ENCODE measurements at places on chromosomes 7 and 10.

DNA sequence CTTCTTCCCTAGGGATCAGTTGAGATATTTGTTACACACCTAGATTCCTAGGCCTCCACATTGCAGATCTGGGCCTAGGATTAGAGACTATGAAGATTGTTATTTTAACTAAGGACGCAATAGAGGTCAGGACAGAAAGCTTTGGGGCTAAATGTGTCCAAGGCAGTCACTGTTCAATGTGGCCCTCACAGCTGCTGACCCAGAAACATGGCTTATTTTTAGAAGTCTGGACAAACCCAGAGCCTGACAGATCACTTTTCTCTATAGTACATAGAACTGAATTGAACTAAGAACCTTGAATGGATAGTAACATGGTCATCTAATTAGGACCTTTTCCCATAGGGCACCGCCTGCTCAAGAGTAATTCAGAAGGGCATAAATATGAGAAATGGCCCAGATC lies 146.6 kb upstream of the AUTS2 start:
- DNase-seq = no peak

DNA sequence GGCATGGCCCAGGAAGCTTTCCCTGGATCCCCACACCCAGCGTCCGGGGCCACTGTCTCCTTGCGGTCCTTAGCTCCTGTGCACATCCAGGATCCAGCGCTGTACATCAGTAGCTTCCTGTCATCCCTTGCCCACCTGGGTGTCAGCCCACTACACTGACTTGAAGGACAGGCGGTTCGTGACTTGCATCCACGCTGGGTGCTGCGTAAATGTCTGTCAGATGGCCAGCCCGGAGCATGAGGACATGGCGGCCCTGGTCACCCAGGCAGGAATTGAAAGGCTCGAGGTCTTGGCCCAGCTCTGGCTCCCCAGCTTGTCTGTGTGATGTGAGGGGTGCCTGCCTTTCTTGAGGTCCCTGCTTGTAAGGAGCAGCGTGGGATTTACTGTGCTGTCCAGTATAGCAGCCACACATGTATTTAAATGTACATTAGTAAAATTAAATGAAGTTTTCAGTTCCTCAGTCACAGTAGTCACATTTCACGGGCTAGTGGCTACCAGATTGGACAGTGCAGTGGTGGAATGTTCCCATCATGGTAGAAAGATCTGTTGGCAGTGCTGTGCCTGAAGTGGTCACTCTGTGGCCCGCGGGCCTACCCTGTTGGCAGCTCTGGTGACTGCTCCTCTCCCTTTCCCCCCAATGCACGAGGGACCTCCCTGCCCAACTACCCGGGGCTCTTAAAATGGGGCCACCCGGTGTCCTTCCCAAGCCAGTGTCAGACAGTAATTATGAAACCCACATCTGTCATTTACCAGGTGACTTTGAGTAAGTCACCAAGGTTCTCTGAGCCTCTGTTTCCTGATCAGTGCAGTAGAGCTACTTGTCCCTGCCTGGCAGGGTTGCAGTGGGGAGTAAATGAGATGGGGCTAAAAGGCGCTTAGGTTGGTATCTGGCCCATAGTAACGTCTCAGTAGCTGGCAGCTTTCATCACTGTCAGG lies 97.8 kb upstream of the PPIF start:
- no peak for DNase-seq

- no peak for DNase-seq
Measured at GRCh38 chr7:68334216-68334615, 1264.1 kb upstream of the AUTS2 start.

DNA sequence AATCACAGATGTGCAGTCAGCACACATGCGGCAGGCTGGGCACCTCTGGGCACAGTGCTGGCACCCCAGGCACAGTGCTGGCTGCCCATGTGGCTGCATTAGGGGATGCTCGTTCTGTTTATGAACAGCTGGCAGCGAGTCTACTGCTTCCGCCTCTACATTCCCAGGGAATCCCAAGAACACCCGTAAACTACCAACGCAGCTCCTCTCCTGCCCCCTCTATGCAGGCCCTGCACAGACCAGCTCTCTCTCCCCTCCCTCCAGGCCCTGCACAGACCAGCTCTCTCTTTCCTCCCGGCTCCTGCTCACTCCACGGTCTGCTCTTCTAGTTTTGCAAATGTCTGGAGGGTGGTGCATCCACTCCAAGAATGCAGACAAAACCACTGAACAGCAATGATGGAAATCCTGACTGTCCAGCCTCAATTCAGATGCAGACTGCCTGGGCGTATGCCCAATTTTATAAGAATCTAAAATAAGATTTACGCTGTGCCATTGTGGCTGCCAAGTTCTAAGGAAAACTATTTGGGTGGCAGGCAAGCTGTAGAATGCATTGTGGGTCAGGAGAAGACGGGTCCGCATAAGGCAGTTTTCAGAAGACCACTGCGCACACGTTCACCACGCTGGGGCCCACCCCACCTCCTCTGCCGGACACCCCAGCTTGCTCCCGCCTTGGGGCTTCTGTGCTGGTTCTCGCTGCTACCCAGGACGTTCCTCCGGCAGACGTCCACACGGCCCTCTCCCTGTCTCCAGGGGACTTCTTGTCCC lies 234.6 kb downstream of the ZMYND11 start:
- DNase-seq = no peak

DNA sequence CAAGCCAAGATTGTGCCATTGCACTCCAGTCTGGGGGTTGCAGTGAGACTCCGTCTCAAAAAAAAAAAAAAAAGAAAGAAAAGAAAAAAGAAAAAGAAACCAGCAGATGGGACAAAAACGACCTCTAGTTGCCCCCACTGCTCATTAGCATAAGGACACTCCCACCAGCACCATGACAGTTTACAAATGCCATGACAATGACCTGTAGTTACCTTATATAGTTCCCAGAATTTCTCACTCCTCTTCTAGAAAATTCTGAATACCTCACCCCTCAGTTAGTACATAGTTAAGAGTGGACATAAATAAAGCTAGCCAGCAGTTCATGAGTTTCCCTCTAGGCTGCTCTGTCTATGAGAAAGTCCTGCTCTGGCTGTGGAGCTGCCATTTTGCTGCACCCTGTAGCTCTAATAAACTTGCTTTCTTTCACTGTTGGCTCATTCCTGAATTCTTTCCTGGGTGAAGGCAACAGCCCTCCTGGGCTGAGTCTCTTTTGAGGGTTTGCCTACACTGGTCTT lies 276.8 kb upstream of the AKR1E2 start:
- no peak for DNase-seq

DNA sequence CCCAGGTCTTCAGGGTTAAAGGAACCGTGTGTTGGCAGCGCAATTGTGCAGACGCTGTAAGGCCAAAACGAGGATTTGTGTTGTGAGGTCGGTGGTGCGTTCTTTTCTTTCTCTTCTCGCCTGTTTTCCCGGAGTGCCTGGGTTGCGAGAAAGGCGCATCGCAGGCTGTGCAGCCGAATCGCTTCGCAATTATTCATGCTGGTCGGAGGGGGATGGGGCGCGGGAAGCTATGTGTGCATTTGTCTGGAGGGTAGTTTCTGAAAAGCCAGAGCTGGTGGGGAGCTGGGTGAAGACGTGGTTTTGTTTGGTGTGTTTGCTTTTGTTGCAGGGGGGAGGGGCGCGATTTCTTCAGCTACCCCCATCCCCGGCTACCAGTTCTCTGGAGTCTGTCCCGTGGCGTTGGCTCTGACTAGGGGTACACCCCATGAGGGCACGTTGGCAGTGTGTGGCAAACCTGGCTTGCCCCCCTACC lies 2.1 kb downstream of the MXI1 start:
- peak; percentile 39 for DNase-seq

DNA sequence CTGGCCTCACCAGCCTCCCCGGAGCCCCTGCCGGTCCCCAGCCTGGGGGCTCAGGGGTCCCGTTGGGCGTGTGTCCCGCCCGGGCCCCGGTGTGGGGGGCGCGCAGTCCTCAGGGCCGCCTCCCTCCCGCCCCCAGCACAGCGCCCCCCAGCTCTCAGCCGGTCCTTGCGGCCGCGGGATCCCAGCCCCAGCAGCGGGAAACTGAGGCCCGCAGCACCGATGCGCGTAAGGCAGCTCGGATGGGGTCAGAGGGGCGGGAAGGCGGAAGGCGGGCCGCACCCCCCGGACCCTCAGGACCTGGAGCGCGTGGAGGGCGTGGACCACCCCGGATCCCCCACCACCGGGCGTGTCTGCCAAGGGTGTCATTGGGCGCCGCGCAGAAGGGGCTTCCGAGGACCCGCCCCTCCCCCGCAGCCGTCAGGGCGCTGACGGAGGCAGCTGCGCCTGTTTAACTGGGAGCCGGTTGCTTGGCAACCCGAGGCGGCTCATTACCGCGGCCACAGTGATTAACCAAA lies 14.9 kb downstream of the UNCX start:
- DNase-seq = no peak

DNA sequence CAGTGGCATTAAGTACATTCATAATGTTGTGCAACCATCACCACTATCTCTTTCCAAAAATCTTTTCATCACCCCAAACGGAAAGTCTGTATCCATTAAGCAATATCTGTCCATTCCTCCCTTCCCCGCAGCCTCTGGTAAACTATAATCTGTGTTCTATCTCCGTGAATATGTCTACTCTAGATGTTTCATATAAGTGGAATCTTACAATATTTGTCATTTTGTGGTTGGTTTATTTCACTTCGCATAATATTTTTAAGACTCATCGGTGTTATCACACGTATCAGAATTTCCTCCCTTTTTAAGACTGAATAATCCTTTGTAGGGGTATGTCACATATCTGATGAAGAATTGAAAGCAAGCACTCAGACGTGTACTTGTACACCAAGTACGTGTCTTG lies 86.0 kb upstream of the FGFR2 start:
- DNase-seq = no peak

DNA sequence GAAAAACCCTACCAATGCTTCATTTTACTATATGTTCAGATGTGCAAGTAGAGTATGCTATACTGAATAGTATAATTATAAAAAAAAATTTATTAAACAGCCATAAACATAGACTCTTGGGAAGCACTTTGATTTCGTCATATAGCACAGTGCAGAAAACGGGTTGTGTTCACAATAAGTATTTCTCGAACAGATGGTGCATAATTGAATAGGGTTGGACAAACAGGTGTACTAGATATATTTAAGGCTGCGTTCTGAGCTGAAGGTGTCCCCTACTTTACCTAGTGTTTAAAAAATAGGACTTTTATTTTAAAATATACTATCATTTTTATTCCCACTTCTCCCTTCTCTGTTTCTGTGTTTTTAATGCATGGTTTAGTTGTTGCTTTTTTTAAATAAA lies 841.5 kb downstream of the ANKRD7 start:
- DNase-seq = no peak

DNA sequence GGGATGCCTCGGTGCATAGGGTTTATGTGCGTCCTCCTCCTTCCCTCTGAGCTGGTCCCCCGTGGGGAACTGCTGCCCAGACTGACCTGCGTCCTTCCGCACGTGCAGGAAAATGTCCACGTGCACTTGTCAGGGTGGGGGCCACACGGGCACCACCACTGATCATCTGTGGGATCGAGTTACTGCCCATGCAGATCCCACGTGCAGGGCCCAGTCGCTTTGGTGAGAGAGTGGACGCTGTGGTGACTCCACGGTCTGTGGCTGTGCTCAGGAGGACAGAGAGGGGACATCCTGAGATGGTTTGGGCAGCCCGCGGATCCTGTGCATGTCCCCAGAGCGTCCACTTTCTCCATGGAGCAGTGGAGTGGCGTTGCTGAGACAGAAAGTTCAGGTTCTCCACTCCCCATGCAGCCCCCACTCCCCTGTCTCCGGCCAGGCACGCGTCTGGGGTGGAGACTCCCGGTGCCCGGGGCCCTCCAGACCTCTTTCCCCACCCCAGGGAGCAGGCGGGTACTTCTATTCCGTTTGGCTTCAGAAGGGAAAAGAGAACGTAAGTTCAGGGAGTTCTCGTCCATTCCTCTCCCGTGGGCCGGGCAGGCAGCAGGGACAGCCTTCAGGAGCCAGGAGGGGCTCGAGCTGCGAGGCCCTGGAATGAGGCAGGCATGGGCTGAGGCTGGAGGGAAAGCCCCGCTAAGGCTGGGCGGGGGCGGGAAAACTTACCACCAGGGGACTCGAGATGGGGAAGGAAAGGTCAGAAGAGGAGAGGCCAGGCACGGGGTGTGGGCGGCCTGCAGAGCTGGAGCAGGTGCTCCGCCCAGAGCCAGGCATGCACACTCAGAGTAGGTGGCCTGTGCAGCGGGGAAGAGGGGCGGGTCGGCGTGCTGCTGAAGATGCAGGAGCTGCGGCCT lies 59.9 kb downstream of the EGFR start:
- DNase-seq = peak; percentile 89

GRCh38 chr7:95875519-95875918 lies 103.2 kb downstream of the DYNC1I1 start:
- DNase-seq = no peak

GRCh38 chr10:125095776-125096175 lies 64.6 kb downstream of the CTBP2 start:
- DNase-seq = no peak

DNA sequence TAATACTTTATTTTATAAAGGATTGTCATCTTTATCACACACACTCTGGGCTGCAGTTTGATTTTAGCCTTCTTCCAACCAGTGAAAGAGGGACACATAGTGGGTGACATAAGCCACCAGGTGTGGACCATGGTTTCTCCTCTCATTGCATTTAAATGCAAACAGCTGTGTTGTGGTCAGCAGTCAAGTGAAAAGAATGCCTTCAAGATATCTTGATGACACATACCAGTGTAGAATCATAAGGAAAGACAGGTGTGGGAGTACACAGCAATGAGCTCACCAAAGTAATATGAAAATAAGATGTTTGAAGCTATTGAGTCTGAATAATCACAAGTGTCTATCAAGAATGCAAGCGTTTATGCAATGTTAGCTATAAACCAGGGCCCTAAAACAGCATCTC lies 580.0 kb downstream of the XPNPEP1 start:
- no peak for DNase-seq

DNA sequence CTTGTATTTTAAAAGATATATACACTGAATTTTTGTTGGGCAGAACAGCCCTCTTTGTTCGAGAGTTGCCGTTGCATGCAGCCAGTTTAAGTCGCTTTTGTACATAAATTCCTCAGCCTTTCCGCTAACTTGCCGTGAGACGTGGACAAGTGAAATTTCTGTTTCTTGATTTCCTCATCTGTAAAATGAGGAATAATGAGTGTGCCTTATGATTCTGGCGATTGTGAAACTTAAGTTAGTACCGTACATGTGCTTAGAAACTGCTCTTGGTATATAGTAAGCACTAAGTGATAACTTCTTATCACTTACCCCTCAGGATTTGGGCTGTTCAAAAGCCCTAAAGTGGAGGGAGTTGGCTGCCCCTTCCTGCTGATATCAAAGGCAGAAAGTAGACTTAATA lies 1.4 kb downstream of the CCNJ start:
- DNase-seq = no peak

- no peak for DNase-seq
Measured at GRCh38 chr7:157529768-157530560, 193.2 kb downstream of the DNAJB6 start.

GRCh38 chr10:75646916-75647315 lies 215.5 kb downstream of the LRMDA start:
- DNase-seq = no peak

Measured in Calu3 (cell line).